ENCODE measurements at places on chromosomes 5 and 9.
A peak's percentile ranks its signal among the peaks of the same experiment; 100 is the strongest.

DNA sequence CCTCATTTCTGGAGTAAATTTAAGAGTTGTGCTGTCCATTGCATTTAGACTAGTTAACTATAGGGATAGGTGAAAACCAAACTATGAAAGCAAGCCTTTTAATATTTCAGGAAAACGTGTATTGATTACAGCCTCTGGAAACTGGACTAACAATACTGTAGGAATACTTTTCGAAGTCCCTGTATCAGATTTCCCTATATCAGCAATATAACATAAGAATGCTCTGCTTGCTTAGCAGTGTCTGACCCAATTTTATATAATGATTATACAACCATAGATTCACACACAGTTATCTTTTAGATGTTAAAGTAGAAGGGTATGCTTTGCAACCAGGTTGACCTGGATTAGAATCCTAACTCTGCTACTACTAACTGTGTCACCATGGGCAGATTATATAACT, 203.1 kb downstream of the WDR70 start:
- DNase-seq: no peak

DNA sequence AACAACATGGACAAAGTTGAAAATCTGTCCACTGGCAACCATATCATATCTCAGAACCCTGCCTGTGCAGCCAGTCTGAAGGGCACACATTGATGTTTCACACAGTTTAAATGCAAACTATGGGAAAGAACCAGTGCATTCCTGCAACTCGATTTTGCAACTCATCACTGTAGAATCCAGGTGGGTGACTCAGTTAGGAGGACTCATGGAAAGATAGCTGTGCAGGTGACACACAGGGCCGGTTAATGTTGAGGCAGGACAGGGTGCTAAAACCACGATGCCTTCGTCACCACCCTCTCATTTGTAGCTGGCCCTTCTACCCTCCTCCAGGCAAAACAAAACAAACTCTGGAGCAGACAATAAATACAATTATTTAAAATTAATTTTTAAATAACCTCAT, 62.8 kb downstream of the TLE1 start:
- DNase-seq: peak; percentile 24

DNA sequence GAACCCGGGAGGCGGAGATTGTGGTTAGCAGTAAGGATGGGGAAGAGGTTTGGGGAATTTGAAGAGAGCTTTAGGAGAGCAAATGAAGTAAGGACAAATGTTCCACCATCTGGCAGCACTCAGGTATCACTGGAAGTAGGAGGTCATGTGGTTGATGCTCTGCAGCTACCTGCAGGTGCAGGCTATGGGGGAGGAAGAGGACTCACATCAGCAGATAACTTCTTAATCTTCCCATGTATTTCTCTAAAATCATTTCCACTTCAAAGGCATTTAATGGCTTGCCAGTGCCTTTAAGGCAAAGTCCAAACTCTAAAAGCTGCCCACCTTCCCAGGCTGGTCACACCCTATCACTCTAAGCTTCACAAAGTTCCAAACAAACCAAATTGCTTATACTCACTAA, 8.1 kb upstream of the HAVCR1 start:
- no peak for DNase-seq

- DNase-seq: no peak
Observed at GRCh38 chr5:85140471-85140870, 755.8 kb upstream of the EDIL3 start.

GRCh38 chr5:123753937-123754891, 242.2 kb downstream of the CSNK1G3 start:
- peak; percentile 64 for DNase-seq

DNA sequence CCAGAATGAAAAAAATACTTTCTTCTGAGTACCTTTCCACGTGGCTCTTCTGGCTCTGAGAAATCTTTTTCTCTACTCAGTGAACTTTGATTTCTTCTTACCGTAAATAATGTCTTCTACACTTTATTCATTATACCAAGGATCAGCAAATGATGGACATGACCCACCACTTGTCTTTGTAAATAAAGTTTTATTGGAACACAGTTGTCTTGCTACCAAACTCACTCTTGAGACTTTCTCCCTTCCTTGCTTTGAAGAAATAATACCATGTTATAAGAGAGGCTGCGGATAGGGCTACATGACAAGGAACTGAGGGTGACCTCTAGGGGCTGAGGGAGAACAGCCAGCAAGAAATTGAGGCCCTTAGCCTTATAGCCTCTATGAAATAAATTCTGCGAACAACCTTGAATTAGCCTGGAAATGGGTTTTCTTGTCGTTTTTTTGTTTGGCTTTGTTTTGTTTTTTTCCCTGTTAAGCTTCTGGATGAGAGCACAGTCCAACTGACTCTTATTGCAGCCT, 212.5 kb downstream of the COMMD10 start:
- DNase-seq: no peak
